ENCODE measurements at places on chromosomes 1 and 21.

- DNase-seq: no peak
These were observed 46.6 kb downstream of the TTC3 start for GRCh38 chr21:37119421-37120218.

- no peak for DNase-seq
These were observed 876 bp downstream of the MOB3C start for GRCh38 chr1:46615735-46616134.

- no peak for DNase-seq
These were observed 5.1 kb upstream of the EPHB2 start for GRCh38 chr1:22705586-22705985.

- DNase-seq: no peak
These were observed 44.4 kb downstream of the DMRTB1 start for GRCh38 chr1:53503433-53504217.

DNA sequence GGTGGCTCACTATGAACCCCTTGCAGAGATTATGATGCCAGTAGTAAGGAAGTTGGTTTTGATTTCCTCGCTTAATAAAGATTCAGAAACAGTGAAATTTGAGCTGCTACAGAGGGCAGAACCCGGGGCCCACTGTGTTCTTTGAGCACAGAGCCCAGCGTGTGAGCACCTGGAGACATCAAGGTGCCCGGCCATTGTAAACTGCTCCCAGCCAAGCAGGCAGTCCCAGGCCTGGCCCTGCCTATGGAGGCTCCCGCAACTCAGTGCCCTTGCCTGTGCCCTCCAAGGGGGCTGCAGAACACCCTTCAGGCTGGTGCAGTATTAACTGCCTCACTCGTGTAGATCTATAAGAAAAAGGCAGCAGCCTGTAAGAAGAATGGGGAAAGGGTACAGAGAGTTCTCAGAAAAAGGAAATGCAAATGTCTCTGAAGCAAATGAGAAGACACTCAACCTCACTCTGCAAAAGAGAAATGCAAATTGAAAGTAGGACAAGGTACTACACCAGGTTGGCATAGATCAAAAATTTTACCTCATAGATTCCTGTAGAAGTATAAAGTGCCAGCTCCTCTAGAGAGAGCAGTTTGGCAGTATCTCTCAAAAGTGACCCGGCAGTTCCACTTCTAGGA lies 323.7 kb downstream of the HHAT start:
- DNase-seq: no peak

- no peak for DNase-seq
These were observed 13.0 kb upstream of the PEAR1 start for GRCh38 chr1:156880473-156880872.

GRCh38 chr1:110765640-110766335 lies 91.0 kb upstream of the KCNA3 start:
- peak; percentile 15 for DNase-seq

GRCh38 chr1:229784834-229785233 lies 158.8 kb downstream of the URB2 start:
- no peak for DNase-seq

GRCh38 chr1:39842836-39843235 lies 40.5 kb downstream of the TRIT1 start:
- no peak for DNase-seq

- no peak for DNase-seq
These were observed 386.6 kb downstream of the PTBP2 start for GRCh38 chr1:97108179-97108578.

DNA sequence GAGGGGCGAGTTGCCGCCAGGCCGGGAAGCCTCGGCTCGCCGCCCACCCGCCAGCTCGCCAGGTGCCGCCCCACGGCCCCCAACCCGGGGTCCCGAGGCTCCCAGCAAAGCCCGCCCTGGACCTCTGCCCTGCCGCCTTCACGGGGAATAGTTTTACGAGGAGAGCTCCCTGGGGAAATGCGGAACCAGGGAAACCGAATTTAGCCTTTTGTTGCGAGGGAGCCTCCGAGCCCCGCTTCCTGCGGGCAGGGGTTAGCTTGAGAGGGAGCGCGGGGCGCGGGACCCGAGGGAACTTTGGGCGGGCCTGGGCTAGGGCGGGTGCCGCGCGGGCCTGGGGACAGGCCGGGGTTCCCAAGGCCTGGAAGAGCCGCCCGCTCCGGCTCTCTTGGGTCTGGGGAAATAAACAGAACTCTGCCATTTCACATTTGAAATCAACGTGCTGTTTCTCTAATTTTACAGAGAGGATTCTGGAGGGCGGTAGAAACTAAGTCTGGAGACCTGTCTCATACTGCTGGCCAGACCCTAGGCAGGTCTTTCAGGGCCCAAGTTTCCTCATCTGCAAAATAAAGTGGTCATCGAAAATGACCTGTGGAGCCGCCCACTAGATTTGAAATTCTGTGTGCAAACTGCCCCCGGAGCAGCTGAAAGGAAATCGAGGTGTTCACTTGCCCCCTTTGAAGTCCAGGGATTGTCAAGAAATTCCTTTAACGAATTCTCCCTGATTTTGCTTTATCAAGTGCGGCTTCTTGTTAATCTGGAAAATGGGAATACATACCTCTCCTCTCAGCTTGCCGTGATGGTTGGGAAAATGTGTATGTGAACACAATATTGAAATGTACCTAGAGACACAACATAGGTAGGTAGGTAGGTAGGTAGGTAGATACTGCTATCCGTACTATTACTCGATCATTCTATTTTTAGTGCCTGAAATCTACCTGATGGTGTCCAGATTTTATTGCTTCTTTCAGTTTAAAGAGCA lies 749 bp upstream of the GLUL start:
- no peak for DNase-seq

- no peak for DNase-seq
These were observed 48.9 kb downstream of the RASAL2 start for GRCh38 chr1:178142806-178143205.

- no peak for DNase-seq
These were observed 2.0 kb downstream of the KRTAP10-9 start for GRCh38 chr21:44628707-44629391.

GRCh38 chr1:14910984-14911721 lies 242.4 kb upstream of the TMEM51 start:
- DNase-seq: no peak

GRCh38 chr1:205495237-205495823 lies 9.1 kb upstream of the CDK18 start:
- no peak for DNase-seq
